Activated CD8-positive, alpha-beta memory T cell treated with anti-CD3 and anti-CD28 coated beads for 48 hours (primary cell): ENCODE measurements at places on chromosomes 4 and X.

GRCh38 chr4:136909626-136910025, 622.7 kb downstream of the PCDH18 start:
- no peak for DNase-seq

GRCh38 chr4:185685804-185686203, 126.2 kb downstream of the SORBS2 start:
- DNase-seq, result no peak

DNA sequence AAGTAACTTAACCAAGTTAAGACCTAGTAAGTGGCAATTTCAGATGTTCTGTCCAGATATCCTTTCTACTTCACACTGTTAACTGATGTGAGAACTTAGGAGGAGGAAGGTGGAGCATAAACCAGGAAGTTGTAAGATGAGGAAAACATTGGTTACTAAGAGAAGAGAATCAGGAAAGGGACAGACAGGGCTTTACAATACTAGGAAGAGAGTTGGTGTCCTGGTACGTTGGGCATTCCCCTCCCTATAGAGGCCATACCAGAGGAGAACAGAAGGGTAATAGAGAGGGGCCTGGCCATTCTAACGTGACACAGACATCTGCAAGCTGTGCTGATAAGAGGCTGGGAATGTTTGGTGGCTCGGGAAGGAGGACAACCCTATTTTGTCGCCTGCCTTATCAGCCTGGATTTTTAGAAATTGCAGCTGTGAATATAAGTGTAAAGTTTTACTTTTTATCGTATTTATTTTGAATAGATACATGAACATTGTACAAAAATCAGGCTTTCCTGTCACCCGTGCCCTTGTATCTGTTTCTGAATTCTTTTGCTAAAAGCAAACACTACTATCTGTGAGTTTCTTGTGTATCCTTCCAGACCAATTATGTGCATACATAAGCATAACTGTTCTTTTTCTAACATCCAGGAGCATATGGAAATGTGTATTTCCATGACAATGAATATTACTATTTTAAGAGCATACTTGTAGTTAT, 53.5 kb upstream of the HPRT1 start:
- no peak for DNase-seq

- no peak for DNase-seq
Observed at GRCh38 chr4:90495936-90496335, 368.7 kb downstream of the CCSER1 start.

GRCh38 chrX:2316534-2316933, 184.2 kb downstream of the DHRSX start:
- no peak for DNase-seq

DNA sequence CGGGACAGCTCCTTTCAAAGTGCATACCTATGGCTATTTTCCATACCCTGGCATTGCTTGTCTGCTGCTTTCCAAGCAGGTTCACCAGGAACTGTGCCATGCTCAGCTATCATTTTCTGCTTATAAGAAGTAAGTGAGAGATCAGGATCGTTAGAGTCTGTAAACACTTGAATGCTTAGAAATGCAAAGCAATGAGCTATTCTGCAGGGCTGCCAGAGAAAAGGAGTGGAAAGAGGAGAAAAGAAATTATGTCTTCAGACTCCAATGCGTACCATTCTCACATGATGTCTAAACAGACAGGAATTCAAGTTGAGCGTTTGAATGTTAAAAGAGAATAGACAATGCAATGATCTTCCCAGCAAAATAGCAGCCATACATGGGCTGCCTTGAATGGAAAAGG, 245.5 kb upstream of the SLC7A11 start:
- no peak for DNase-seq

- DNase-seq, result no peak
Observed at GRCh38 chr4:110902500-110902899, 279.6 kb upstream of the PITX2 start.

DNA sequence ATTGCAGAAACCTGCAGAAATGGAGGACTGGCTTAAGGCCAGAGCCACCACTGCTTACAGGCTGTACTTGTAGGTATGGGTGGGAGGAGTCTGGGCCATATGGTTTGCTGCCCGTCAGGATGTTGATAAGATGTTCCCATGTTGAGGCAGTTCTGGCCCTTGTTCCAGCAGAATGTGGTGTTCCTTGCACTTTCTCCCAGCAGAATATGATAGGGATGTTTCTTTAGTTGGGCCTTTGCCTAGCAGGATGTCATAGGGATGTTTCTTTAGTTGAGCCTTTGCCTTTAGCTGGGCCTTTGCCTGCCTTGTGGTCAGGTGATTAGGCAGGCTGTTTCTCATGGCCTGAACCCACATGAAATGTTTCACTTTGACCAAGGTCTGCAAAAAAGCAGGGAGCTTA, 139.1 kb upstream of the PAQR3 start:
- no peak for DNase-seq
